ENCODE measurements at places on chromosomes 7 and 10.

GRCh38 chr10:88986549-88987242 lies 3.9 kb upstream of the FAS start:
- no peak for DNase-seq

- no peak for DNase-seq
Measured at GRCh38 chr7:11343818-11344413, 370.2 kb downstream of the PHF14 start.

DNA sequence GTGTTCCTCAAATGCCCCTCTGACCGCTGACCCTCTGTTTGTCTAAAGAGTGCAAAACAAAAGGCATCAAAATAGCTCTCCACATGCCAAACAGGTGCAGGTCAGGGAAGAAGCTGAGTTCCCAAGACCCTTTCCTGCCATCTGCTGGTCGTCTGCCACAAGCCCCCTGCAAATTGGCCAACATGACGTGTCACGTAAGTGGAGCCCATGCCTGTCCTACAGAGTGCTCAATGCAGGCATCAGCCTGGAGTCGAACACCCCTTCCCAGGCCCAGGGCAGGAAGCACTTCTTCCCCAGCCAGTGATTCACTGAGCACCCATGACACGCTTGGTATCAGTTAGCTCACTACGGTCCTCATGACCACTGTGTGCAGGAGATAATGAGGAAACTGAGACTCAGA lies 14.1 kb downstream of the TMEM72 start:
- no peak for DNase-seq

DNA sequence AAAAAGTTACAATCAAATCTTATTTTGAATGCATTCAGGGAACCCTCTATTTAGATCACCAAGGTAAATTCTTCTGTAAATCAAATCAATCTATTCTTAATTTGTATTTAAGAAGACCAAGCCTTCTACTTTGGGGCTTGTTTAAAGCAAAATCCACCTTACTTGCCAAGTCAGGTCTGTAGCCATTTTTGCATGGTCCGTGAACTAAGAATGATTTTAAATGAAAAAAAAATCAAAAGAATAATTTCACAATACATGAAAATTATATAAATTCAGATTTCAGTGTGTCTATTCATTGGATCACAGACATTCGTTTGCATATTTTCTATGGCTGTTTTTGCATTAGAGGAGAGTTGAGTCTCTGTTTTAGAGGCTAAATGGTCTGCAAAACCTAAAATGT lies 59.4 kb downstream of the SYPL1 start:
- no peak for DNase-seq

DNA sequence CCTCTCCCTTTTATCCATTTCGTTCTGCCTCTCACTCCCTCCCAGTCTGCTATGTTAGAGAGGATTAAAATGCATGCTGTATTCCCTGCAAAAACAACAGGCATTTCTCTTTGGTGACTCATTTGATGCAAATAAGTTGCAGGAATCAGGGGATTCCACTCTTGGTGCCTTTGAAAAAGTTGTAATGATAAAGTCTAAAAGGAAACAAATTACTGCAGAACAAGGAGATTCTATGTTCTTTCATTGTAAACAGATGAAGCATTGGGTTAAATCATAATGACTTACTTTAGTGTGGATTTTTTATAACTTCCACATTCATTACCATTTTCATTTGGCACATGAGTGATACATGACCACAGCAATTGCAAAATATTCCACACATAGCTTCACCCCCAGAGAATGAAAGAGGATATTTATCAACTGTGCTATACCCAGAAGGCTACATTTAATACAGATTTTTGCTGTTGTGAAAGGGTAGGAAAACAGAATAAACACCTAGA lies 33.4 kb upstream of the ABLIM1 start:
- no peak for DNase-seq

DNA sequence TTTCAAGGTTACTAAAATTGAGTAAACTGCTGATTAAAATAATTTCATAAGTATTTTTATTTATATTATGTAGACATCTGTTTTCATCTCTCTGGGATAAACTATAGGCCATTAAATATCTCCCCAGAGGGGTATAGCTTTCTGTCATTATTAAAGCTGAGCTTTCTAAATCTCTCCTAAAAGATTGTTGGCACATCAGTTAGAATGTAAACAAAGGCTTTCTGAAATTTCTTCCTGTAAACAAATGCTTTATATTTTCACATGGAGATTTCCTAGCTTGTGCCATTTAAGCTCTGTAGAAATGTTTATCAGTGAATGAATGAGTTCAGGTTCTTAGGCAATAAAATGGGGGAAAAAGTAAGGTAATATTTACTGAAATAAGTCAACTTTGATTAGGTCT lies 35.7 kb downstream of the PPP1R9A start:
- DNase-seq: no peak

GRCh38 chr7:159116581-159117339 lies 27.9 kb downstream of the VIPR2 start:
- no peak for DNase-seq

DNA sequence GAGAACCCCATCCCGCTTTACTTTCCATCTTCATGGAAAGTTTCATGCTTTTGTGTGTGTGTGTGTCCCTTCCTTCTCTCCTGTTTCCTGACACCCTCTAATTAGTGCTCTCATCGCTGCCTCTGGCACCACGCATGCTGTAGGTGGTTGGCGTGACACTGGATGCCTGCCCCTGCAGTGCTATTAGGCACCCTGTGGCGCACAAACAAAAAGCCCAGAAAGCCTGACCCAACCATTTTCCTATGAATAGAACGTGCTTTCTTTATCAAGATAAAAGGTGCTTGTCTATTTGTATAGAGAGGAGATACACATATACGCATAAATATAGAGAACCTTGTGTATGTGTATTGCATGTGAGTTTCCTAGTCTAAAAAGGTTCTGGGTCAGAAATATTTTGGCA lies 120.8 kb upstream of the CDCA7L start:
- no peak for DNase-seq

DNA sequence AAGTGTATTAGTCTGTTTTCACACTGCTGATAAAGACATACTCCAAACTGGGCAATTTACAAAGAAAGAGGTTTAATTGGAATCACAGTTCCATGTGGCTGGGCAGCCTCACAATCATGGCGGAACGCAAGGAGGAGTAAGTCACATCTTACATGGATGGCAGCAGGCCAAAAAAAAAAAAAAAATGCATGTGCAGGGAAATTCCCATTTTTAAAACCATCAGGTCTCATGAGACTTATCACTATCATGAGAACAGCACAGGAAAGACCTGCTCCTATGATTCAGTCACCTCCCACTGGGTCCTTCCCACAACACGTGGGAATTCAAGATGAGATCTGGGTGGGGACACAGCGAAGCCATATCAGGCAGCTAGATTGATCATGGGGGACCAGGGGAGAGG lies 136.8 kb downstream of the EXOC4 start:
- DNase-seq: no peak

- no peak for DNase-seq
Measured at GRCh38 chr7:40833191-40833887, 698.5 kb downstream of the SUGCT start.

DNA sequence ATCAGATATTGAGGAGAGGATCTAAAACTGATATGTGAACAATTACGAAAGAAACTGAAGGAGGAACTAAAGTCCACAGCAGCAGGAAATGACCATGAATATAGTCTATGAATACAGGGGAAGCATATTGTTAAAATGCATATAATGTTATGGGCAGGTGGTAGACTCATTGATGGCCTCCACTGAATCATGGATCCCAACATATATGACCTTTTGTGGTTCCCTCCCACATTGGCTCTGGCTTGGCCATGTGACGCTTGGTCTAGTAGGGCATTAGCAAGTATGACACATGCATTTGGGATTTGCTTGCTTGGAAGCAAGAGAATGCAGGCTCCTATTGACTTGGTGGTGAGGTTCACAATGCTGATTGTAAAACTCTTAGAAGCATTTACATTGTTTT lies 55.2 kb upstream of the RAB18 start:
- DNase-seq: no peak

DNA sequence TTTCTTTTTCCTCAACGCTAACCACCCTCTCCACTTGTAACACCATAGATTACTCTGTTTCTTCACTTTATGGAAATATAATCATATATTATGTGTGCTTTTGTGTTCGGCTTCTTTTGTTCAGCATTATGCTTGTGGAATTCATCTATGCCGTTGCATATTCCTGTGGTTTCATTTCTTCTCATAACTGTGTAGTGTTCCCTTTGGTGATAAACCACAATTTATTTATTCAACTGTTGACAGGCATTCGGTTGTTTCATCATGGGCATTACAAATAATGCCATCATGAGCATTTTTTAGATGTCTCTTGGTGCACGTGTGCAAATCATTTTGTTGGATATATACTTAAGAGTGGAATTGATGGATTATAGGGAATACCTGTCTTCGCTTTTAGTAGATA lies 12.1 kb downstream of the AVL9 start:
- no peak for DNase-seq

DNA sequence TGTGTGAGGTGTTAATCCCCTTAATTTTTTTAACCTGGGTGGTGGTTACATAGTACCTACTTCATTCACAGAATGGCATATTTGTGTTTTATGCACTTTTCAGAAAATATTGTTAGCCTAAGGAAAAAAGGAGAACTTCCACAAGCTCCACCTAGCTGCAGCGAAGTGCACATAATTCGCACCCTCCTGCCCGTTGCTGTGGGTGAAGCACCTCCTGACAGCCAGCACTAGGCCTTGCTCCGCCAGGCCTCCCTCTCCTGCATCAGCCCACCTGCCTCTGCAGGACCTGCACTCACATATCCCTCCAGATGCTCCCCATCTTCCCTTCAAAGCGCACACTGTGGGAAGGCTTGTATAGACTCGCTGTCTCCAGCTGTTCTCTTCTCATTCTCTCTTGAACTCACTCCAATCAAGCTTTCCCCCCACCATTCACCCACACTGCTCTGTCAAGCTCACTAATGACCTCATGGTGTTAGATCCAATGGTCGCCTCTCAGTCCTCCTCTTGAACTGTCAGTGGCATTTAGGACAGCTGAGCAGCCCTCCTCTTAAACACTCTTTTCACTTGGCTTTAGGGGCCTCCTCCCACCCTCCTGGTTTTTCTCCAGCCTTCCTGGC lies 20.7 kb upstream of the GRID1 start:
- no peak for DNase-seq

DNA sequence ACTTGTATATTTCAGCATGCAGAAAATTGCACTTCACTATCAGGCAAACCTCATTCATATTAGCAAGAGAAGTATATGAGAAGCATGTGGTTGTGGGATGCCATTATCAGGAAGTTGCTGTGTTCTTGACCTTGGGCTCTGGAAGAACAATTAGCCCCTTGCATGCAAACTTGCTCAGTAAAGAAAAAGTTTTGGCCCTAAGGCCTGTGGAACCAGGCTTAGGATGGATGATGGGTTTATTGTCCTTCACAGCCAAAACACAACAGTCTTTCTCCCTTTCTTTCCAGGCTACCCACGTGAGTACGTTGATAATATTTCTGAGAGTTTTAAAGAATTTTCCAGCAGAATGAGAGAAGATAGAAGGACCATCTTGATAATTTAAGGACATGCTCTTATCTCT lies 166.4 kb downstream of the AUTS2 start:
- DNase-seq: no peak

- no peak for DNase-seq
Measured at GRCh38 chr10:49666054-49666615, 13.3 kb upstream of the C10orf53 start.

- no peak for DNase-seq
Measured at GRCh38 chr7:128878226-128879105, 15.8 kb downstream of the ATP6V1F start.

GRCh38 chr7:92699966-92700514 lies 109.8 kb upstream of the FAM133B start:
- no peak for DNase-seq

DNA sequence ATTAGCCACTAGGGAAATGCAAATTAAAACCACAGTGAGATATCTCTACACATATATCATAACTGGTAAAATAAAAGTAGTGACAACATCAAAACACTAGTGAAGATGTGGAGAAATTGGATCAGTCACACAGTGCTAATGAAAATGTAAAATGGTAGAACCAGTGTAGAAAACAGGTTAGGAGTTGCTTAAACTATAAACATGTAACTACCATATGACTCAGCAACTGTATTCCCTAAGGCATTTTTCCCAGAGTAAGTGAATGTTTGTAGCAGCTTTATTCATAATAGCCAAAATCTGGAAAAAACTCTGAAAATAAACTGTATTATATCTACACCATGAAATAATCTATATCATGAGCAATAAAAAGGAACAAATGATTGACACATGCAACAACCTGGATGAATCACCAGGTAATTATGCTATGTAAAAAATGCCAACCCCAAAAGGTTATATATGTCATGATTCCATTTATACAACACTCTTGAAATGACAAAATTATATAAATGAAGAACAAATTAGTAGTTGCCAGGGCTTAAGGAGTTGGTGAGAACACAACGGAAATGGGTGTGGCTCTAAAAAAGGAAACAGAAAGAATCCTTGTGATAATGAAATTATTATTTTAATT lies 22.8 kb downstream of the SLC25A40 start:
- no peak for DNase-seq

DNA sequence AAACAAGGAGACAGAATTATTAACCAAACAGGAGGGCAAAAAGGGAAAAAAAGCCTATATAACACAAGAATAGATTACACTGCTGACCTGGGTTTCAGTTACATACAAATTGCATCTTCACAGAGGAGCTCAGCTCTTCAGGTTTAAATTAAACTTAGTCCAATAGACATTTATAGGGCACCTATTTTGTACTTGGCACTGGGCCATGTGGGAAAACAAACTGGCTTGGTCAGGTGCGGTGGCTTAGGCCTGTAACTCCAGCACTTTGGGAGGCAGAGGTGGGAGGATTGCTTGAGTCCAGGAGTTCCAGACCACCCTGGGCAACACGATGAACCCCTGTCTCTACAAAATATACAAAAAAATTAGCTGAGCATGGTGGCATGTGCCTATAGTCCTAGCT lies 62.3 kb upstream of the CCDC6 start:
- DNase-seq: no peak

DNA sequence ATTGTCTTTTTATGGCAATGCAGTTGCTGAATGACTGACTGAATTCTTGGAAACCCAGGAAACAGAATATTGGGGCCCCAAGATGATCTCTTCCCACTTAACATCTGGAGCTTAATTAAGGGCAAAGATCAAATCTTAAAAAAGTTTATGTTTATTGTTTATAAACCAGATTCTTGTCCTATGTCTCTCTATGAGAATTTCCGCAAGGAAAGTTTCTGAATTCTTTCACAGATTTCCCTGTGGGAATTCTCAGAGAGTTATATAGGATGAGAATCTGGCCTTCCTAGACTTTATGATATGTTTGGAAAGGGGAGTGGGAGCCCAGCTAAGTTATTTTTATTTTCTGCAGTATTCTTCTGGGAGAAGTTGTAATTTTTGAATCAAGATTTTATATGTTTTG lies 166.3 kb downstream of the RNLS start:
- no peak for DNase-seq

Measured in D721Med (cell line).